ENCODE measurements at places on chromosomes 1 and 21.

GRCh38 chr1:192550922-192551534 lies 24.5 kb upstream of the RGS1 start:
- peak; percentile 32 for DNase-seq

- DNase-seq, result no peak
Observed at GRCh38 chr1:27672750-27673112, 739 bp upstream of the IFI6 start.

- no peak for DNase-seq
Observed at GRCh38 chr21:35988416-35989137, 71.7 kb downstream of the SETD4 start.

GRCh38 chr1:110393691-110394492 lies 3.1 kb upstream of the SLC16A4 start:
- no peak for DNase-seq

DNA sequence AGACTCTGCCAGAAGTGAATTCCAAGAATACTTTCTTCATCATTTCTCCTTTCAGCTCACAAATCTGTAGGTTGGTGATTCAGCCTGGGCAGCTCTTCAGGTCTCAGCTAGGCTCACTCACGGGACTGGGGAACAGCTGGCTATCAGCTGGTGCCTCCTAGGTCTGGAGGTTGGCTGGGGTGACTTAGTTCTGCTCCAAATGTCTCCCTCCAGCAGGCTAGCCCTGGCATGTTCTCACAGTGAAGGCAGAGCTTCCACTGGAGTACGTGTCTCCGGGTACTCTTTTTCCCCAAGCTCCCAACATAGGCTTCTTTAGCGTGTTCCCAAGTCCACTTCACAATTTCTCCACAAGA lies 12.5 kb upstream of the VAMP4 start:
- no peak for DNase-seq

DNA sequence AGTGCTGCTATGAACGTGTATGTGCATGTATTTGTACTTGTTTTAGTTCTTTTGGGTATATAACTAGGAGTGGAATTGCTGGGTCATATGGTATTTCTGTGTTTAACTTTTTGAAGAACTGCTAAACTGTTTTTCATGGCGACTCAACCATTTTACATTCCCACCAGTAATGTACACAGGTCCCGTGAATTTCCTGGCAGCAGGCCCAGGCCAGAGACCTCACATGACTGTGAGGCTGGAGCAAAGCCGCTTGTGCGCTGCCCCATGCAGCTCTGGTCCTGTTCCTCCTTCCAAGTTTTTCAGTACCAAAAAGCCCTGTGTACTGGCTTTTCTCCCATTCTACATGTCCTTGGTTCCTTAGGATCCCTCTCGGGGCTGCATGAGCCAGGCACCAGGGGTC lies 29.6 kb downstream of the ACOT11 start:
- DNase-seq, result no peak

DNA sequence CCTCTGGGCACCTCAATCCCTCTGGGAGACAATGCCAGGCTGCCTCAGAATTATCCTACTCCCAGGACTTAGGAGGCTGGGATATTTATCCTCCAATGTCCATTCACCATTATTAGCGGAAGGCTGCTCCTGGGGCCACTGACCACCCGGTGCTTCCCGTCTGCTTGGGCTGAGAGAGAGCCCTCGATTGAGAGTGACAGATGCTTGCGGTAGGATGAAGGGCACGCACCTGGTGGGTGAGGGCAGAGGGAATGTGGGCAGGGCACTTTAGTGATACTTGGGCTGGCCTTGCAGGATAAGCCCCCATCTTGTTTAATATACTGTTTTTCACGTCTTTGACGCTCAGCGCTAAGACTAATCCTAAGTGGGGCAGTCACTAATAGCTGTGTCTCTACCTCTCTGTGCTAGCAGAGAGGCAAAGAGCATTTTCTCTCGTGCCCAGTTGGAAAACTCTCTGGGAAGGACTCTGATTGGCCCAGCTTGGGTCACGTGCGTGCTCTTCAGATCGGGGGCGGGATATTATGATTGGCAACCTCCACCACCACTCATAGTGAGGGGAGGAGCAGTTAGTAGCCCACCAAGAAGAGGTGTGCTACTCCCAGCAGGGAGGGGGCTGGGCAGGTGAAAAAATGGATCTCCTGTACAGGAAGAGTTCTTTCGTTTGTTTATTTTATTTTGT lies 10.6 kb upstream of the PARS2 start:
- DNase-seq, result peak; percentile 27

Data from urothelium cell line (cell line).